Uterus (tissue), 4 donors: ENCODE measurements at places on chromosomes 3 and 15. TPM values are rescaled to one million over a fixed set of nuclear protein-coding genes. Genes with fewer than 3 reads are reported as not detected.

The NRROS gene
- 36.8 TPM for total RNA-seq

The C3orf20 gene
- not detected for total RNA-seq

The IL17RE gene
- total RNA-seq = 1.5 TPM

The DUOX1 gene
- total RNA-seq = 0.24 TPM

The TGM5 gene
- not detected for total RNA-seq

The RTP3 gene
- not detected for total RNA-seq

The ATP13A4 gene
- total RNA-seq = 0.77 TPM

DNA sequence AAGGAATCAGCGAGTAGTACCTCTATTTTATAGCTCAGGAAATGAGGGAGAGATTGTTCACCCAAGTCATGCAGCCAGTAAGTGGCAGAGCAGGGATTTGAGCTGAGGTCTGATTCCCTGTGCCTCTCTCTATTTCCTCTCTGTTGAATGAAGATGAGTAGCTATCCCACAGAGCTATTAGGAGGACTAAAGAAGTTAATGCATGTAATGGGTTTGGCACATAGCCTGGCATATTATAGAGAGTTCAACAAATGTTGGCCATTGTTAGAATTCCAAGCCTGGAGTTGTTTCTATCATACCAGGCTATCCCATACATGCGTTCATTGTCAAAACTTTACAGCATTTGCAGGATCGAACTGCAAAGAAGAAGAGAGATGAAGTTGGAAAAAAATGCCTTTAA lies 21.8 kb upstream of the KLHL6 start:
- no peak for DNase-seq
- no peak overlapping the region for H3K27ac ChIP-seq
- H3K36me3 ChIP-seq = no peaks in the 10 kb centered on the region
- no peak overlapping the region for H3K4me3 ChIP-seq
- H3K27me3 ChIP-seq = no peaks in the 10 kb centered on the region

GRCh38 chr3:86519819-86520218 lies 471.1 kb downstream of the VGLL3 start:
- DNase-seq = no peak
- H3K27me3 ChIP-seq = no peaks in the 10 kb centered on the region
- H3K36me3 ChIP-seq = no peaks in the 10 kb centered on the region
- no peak overlapping the region for H3K4me3 ChIP-seq

DNA sequence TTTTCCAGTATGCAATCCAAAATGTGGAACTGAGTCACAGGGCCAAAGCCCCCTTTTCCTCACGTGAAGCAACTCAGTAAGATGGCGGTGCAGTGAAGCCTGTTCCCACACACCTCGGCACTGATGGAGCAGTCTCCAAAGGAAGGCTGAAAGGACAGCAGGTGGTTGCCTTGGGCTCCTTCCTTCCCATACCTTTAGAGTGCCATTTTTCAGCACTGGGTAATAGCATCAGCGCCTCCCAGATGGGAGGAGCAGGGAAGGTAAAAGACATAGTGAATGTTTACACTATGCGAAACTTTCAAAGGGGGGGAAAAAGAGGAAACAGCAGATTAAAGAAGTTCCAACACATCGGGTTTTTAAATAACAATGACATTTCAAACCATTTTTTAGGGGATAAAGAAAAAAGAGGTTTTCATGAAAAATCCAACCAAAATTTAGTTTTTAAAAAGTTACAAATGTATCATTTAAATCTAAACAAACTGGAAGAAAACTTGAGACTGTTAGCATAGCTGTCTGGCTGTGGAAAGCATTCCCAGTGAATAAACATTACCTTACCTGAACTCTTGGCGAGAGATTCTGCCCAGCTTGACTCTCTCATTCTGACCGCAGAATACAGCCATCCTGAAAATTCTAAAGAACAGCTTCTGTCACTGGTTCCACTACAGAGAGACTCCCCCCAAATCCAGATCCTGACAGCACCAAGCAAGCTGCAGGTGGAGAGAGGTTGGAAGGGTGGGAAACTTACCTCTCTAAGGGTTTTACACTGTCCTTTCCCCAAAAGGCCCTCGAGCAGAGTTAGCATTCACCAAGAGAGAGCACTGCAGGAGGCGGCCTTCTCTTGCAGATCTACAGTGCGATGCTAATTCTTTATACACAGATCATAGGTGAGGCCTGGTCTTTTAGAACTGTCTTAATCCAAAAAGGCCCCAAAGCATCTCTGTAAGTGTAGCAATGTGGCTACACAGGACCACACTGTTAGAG lies 32.6 kb downstream of the ABCC5 start:
- H3K27ac ChIP-seq = no peak overlapping the region
- H3K27me3 ChIP-seq = no peaks in the 10 kb centered on the region
- no peaks in the 10 kb centered on the region for H3K4me1 ChIP-seq
- no peaks in the 10 kb centered on the region for H3K36me3 ChIP-seq
- no peak overlapping the region for H3K4me3 ChIP-seq
- no peak for DNase-seq

GRCh38 chr3:112128843-112129727 lies 4.0 kb downstream of the GCSAM start:
- H3K4me3 ChIP-seq = no peak overlapping the region
- H3K27me3 ChIP-seq = no peaks in the 10 kb centered on the region
- H3K27ac ChIP-seq = no peak overlapping the region
- no peaks in the 10 kb centered on the region for H3K4me1 ChIP-seq
- no peaks in the 10 kb centered on the region for H3K36me3 ChIP-seq
